ENCODE measurements at places on chromosomes 1 and 21. TPM values are rescaled to one million over a fixed set of nuclear protein-coding genes. Genes with fewer than 3 reads are reported as not detected.

- DNase-seq, result peak; percentile 53
- no peaks in the 10 kb centered on the region for H3K27me3 ChIP-seq
- H3K36me3 ChIP-seq, result no peaks in the 10 kb centered on the region
- H3K4me1 ChIP-seq, result peaks cover 44% of the 10 kb centered on the region
Measured at GRCh38 chr1:109793486-109794318, 30.0 kb upstream of the EPS8L3 start.

- H3K27me3 ChIP-seq, result no peaks in the 10 kb centered on the region
- H3K27ac ChIP-seq, result no peak overlapping the region
- no peak overlapping the region for H3K4me3 ChIP-seq
- DNase-seq, result no peak
Measured at GRCh38 chr1:89946532-89946931, 48.4 kb upstream of the ZNF326 start.

DNA sequence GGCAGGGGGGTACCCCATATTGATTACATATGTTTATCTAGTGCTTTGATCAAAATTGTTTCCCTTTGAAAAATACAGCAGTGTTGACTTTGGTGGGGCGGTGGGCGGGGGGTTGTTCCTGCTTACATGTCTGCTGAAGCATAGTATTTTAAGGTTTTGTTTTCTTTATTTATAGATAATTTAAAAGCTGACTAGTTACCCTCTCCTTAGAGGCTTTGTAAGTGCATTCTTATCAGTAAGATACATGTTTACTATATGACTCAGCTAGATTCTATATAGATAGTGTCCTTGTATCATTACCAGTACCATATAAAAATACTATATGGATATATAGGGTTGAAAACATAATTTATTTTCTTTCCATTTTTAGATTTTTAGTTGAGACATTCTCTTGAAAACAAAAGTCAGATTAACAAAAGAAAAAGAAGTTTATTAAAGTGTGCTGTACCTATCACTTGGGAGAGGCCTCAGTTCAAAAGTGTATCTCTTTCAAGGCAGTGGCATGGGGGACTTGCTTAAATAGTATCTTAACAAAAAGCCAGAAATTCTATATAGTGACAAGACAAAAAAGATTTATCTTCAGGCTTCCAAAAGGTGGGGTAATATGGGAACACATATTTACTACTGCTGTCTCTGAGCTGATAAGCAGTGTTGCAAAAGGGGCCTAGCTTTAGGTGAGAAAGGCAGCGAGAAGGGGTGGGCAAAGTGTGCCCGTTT, 79.0 kb downstream of the HS2ST1 start:
- no peak for DNase-seq

GRCh38 chr1:31957701-31958674, 19.8 kb upstream of the PTP4A2 start:
- H3K36me3 ChIP-seq, result no peaks in the 10 kb centered on the region
- peak overlapping the region; percentile 76 for H3K27ac ChIP-seq
- no peak for DNase-seq
- H3K4me3 ChIP-seq, result peak overlapping the region; percentile 14

The RXFP4 gene
- total RNA-seq, result not detected

GRCh38 chr1:224980181-224980580, 50.7 kb downstream of the DNAH14 start:
- H3K4me3 ChIP-seq, result no peak overlapping the region
- no peak overlapping the region for H3K27ac ChIP-seq
- H3K27me3 ChIP-seq, result no peaks in the 10 kb centered on the region
- DNase-seq, result no peak

DNA sequence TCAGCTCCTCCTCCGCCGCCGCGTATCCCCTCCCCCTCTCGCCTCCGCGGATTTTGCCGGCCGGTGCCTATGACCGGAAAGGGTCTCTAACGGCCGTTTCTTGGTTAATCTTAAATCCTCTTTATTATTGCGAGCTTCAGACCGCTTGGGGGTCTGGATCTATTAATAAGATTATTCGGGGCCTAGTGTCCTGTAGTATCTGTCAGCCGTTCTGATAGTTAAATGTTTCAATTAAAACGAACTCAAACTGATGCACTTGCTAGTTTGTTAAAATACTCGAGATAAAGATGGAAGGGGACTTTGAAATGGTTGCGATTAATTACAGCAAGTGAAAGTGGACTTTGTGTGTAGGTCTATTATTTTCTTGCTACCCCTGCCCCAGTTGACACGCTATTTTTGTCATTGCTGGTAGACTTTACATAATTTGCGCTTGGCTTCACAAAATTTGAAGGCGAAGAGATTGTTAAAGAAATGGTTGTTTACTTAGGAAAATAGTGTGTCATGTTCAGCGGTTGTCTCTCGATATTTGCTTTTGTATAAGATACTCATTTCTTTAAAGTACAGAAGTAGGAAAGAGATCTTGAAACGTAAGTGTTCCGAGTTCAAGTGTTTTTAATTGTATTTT, 779 bp downstream of the SON start:
- peaks cover 19% of the 10 kb centered on the region for H3K4me1 ChIP-seq
- no peaks in the 10 kb centered on the region for H3K27me3 ChIP-seq
- peaks cover 22% of the 10 kb centered on the region for H3K36me3 ChIP-seq
- DNase-seq, result peak; percentile 79

DNA sequence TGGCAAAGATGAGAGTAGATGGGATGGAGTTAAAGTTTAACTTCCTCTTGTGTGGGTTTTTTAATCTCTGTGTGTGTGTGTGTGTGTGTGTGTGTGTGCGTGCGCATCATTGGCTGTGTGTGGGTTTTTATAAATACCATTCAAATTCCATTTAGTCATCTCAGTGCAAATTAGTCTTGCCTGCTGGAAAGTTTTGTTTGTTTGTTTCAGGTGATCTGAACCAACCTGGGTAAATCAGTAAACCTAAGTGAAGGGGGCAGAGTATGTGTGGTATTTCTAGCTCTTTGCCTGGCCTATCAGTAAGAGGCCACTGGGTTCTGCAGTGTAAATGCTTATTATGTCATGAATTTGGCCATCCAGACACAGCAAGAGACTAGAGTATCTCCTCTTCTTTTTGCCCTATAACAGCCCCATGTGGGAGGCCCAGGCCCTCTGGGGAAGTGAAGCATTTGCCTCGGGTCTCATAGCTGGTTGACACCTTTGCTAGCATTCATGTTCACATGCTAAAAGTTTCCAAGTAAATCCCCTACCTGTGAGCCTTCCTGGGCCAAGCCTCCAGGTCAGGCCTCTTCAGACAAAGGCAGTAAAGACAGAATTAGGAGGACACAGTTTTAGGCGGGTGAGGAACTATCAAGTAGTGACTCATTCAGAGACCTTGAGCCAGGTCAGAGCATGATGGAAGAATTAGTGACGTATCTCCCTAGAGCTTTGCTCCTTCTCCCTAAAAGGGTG, 14.7 kb downstream of the INTS3 start:
- no peaks in the 10 kb centered on the region for H3K27me3 ChIP-seq
- DNase-seq, result no peak
- peak overlapping the region; percentile 57 for H3K27ac ChIP-seq
- peaks cover 18% of the 10 kb centered on the region for H3K36me3 ChIP-seq
- no peak overlapping the region for H3K4me3 ChIP-seq
- H3K4me1 ChIP-seq, result peaks cover 14% of the 10 kb centered on the region

- H3K4me1 ChIP-seq, result no peaks in the 10 kb centered on the region
- peaks cover 6% of the 10 kb centered on the region for H3K27me3 ChIP-seq
- no peak for DNase-seq
- H3K4me3 ChIP-seq, result no peak overlapping the region
Measured at GRCh38 chr1:17869815-17870214, 114.7 kb downstream of the ACTL8 start.

DNA sequence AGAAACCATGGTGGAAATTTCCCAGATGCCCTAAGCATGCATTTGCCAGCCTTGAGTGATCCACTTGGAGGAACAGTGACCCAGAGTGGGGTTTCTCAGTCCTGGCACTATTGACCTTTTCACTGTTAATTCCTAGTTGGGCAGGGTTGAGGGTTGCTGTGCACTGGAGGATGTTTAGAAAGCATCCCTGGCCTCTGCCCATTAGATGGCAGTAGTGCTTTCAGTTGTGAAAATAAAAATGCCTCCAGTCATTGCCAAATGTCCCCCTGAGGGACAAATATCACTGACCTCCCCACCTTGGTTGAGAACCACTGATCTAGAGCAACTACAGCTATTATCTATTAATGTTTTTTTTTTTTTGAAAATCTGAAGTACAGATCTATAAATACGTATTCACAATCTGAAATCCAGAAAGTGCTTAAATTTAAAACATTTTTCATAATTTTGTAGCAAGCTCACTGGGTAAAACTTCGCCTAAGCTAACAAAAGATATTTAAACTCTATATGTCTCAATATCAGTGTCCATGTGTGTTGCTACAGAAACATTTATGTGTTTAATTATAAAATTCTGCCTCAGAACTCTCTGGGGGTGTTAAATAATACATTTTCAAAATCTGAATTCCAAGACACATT, 27.3 kb downstream of the F3 start:
- peaks cover 8% of the 10 kb centered on the region for H3K36me3 ChIP-seq
- DNase-seq, result no peak
- no peak overlapping the region for H3K4me3 ChIP-seq
- peaks cover 3% of the 10 kb centered on the region for H3K4me1 ChIP-seq

- H3K36me3 ChIP-seq, result peaks cover 3% of the 10 kb centered on the region
- no peak overlapping the region for H3K4me3 ChIP-seq
- no peaks in the 10 kb centered on the region for H3K4me1 ChIP-seq
Measured at GRCh38 chr1:202848191-202848542, 37.4 kb downstream of the PCAT6 start.

DNA sequence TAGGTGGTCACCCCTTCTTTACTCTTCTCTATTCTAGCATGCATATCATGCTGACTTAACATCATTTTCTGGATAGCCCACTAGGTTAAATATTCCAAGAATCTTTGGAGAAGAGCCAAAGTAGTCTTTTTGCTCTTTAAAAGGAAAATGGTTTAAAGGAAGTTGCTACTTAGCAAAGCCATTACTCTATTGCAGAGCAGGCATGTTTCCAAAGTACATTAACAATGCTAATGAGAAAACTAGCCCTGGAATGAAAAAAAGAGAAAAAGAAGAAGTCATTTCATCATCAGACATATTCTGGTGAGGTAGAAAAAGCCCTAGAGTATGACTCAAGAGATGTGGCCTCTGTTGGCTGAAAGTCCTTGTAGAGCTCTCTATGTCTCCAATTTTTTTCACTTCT, 74.0 kb downstream of the NUF2 start:
- DNase-seq, result no peak
- H3K4me3 ChIP-seq, result no peak overlapping the region
- no peaks in the 10 kb centered on the region for H3K36me3 ChIP-seq
- no peak overlapping the region for H3K27ac ChIP-seq
- H3K27me3 ChIP-seq, result no peaks in the 10 kb centered on the region

DNA sequence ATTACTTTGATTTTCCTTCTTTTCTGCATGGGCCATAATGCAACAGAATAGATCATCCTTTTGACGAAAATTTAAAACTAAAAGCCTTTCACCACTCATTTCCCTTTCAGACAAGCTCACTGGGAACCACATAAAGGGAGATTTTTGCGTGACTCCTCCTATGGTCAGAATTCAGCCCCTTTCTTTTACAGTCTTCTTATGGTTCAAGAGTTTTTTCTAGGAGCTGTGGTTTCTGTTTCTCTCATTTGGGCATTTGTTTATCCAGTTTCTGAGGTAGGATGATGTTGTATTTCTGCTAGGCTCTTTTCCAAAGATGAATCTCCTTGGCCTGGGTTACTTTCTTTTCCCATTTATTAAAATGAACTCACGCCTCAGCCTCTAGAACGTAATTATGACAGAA, 16.9 kb downstream of the RGS1 start:
- DNase-seq, result no peak
- H3K4me3 ChIP-seq, result no peak overlapping the region
- no peaks in the 10 kb centered on the region for H3K36me3 ChIP-seq
- peaks cover 11% of the 10 kb centered on the region for H3K4me1 ChIP-seq
- H3K27ac ChIP-seq, result no peak overlapping the region

DNA sequence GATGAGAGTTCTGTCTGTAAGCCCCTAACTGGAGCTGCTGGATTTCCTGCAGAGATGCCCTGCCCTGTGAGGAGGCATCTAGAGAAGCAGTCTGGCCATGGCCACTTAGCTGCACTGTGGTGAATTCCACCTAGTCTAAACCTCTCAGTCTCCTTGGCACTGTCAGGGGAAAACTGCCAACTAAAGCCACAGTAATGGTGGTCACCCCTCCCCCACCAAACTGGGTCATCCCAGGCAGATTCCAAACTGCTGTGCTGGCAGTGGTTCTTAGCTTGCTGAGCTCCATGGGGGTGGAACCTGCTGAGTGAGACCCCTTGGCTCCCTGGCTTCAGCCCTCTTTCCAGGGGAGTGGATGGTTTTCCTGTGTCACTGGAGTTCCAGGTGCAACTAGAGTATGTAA, 740.6 kb downstream of the RWDD3 start:
- no peak overlapping the region for H3K4me3 ChIP-seq
- H3K36me3 ChIP-seq, result no peaks in the 10 kb centered on the region
- DNase-seq, result no peak
- no peaks in the 10 kb centered on the region for H3K27me3 ChIP-seq

DNA sequence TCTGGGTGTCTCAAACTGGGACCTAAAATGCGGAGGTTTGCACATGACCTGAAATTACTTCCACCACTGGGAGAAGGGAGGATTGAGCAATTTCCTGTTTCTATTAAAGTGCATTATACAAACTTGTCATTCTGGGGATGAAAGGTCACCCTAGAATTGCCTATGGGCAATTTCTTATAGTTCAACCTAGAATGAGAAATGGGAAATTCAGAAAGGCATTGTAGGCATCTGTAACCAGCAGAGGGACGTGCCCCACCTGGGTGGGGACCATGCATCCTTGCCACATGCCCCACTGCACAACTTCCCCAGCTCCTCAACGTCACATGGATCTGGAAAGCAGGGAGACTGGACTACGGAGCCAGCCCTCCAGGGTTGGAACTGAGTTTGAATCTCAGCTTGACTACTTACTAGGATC, 47.0 kb downstream of the MRPL39 start:
- H3K4me1 ChIP-seq, result no peaks in the 10 kb centered on the region
- peaks cover 8% of the 10 kb centered on the region for H3K36me3 ChIP-seq
- H3K27ac ChIP-seq, result no peak overlapping the region
- peaks cover 28% of the 10 kb centered on the region for H3K27me3 ChIP-seq

The DIO1 gene
- 4.1 TPM for total RNA-seq

DNA sequence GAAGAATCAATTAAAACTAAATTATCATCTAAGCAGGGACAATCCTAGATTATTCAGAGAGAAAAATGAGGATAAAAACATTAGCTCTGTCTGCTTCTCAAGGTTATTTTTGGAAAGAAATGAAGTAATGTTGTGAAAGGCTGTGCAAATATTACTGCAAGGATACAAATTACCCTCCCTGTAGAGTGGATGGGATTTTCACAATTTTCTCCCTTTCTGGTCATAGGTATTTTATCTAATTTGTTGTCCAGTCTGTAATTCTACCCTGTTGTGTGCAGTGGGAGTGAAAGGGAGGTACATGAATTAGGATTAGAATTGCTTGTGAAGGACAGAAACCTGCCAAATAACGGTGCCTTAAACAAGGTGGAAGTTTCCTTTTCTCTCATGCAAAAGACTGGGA, 54.7 kb downstream of the MAP3K7CL start:
- DNase-seq, result no peak
- peaks cover 4% of the 10 kb centered on the region for H3K36me3 ChIP-seq
- peaks cover 11% of the 10 kb centered on the region for H3K4me1 ChIP-seq
- H3K27me3 ChIP-seq, result no peaks in the 10 kb centered on the region
- H3K4me3 ChIP-seq, result no peak overlapping the region

GRCh38 chr21:28683982-28684752, 308.5 kb downstream of the LTN1 start:
- peaks cover 3% of the 10 kb centered on the region for H3K27me3 ChIP-seq
- no peak for DNase-seq
- H3K4me3 ChIP-seq, result no peak overlapping the region
- H3K36me3 ChIP-seq, result no peaks in the 10 kb centered on the region

Data from type B pancreatic cell (in vitro differentiated cells).